ENCODE measurements at places on chromosomes 2 and 18.
A peak's percentile ranks its signal among the peaks of the same experiment; 100 is the strongest.

GRCh38 chr18:22166069-22166950, 3.1 kb upstream of the GATA6 start:
- DNase-seq: peak; percentile 19

DNA sequence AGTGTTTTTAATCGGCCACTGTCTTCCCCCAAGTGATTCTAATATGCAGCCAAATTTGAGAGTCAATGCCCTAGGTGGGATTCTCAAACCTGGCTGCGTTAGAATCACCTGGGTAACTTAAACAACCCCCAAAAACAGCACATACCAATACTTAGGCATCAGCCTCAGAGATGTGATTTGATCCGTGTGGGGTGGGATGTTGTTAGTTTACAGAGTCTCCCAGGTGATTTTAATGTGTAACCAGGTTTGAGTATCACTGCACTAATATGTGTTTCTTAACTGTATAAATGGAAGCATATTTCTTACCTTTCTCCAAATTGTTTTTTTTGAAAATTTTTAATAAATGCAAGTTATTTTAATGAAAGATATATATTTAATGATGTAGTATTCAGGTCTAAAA, 135.4 kb downstream of the PLCL1 start:
- no peak for DNase-seq

DNA sequence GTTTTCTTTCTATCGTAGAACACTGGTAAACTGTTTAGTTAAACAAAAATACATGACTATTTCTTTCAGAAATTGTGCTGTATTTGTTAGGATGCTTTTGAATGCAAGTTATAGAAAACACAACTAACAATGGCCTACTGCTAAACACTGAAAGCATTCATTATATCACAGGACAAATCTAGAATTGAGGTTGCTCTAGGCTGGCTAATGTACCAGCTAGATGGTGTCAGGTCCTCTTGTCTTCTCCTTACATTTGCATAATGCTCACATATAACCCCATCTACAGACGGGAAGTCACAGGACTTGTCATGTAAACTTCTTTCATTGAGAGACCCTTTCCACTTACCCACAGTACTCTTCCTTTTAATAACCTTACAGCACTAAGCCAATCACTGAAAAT, 586.8 kb downstream of the DSC3 start:
- DNase-seq: no peak

- no peak for DNase-seq
Measured at GRCh38 chr2:222241128-222241870, 57.5 kb downstream of the PAX3 start.

DNA sequence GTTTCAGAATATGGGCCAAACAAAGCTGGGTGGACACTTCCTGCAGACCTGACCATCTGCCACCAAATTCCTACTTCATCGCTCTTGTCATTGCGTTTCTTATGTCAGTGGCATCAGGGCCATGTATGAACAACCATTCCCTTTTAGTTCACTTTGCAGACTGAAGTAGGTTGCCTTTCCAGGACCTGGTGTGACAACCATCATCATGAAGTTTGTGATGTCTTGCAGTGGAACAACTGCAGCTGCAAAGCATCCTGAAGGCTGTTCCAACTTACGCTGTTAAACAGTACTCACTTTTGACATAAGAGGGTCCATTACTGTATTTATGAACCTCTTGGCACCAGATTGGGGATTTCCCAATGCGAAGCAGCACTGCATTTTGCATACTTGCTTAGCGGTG, 511.6 kb downstream of the ARHGAP15 start:
- no peak for DNase-seq

GRCh38 chr2:187057466-187057865, 208.5 kb upstream of the ZSWIM2 start:
- DNase-seq: no peak

GRCh38 chr2:106759966-106760365, 126.0 kb downstream of the ST6GAL2 start:
- DNase-seq: no peak
